Endothelial cell (in vitro differentiated cells): ENCODE measurements at places on chromosomes 5 and 9. TPM values are rescaled to one million over a fixed set of nuclear protein-coding genes. Genes with fewer than 3 reads are reported as not detected.
A peak's percentile ranks its signal among the peaks of the same experiment; 100 is the strongest.

The LCN10 gene
- not detected for total RNA-seq

The NTRK2 gene
- total RNA-seq: not detected

The PCDHGA1 gene
- total RNA-seq: 1.4 TPM

The ADCY2 gene
- 1.5 TPM for total RNA-seq

The SLC36A1 gene
- 4.8 TPM for total RNA-seq

The OTULINL gene
- total RNA-seq: 5.8 TPM

The MINAR2 gene
- not detected for total RNA-seq

The TIMD4 gene
- not detected for total RNA-seq

The ZNF366 gene
- 23.3 TPM for total RNA-seq

The GARIN3 gene
- not detected for total RNA-seq

The CCL28 gene
- total RNA-seq: 0.46 TPM

- H3K27ac ChIP-seq: no peak overlapping the region
- no peak overlapping the region for H3K4me3 ChIP-seq
- no peak for DNase-seq
- H3K4me1 ChIP-seq: peaks cover 3% of the 10 kb centered on the region
- no peaks in the 10 kb centered on the region for H3K36me3 ChIP-seq
Measured at GRCh38 chr9:87029905-87030304, 82.6 kb upstream of the GAS1 start.

- H3K36me3 ChIP-seq: no peaks in the 10 kb centered on the region
- H3K27ac ChIP-seq: no peak overlapping the region
- no peak overlapping the region for H3K4me3 ChIP-seq
- peaks cover 4% of the 10 kb centered on the region for H3K27me3 ChIP-seq
- DNase-seq: no peak
Measured at GRCh38 chr9:134970719-134971118, 53.0 kb upstream of the FCN1 start.

DNA sequence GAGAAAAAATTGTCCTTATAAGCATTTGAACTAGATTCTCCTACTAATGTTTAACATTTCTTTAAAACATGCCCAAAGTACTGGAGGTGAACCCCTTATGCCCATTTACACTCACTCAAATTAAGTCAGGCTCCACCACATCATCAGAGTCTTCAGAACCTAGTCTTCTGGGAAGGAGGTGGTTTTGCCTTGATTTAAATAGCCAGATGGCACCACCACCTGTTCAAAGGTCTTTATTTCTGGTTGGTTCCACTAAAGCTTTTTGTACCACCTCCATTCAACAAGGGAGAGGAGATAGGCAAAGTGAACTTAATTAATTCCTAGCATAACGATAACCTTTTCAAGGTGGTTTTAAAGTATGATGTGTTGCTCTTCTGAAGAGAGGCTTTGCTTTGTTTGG is 189.5 kb downstream of the SLF1 start:
- no peak for DNase-seq
- H3K4me1 ChIP-seq: no peaks in the 10 kb centered on the region
- H3K27ac ChIP-seq: no peak overlapping the region

DNA sequence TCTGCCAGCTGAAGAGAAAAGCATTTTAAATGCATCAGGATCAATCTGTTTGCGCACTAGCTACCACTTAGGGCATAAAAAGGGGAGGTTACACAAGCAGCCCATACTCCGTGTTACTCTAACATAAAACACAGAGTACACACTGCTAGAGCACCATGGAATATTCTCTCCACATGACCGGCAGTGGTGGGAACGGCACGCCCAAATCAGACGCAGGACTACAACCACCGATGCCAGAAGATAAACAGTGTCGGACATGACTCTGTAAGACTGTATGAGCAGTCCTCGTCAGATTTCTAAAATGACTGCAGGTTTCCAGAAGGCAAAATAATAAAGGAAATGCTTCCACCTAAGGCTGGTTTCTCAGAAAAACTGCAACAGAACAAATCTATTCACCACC is 40.0 kb downstream of the CDK5RAP2 start:
- H3K27ac ChIP-seq: no peak overlapping the region
- no peak for DNase-seq
- H3K27me3 ChIP-seq: no peaks in the 10 kb centered on the region
- H3K36me3 ChIP-seq: peaks cover 19% of the 10 kb centered on the region
- peaks cover 36% of the 10 kb centered on the region for H3K4me1 ChIP-seq
- H3K4me3 ChIP-seq: no peak overlapping the region

DNA sequence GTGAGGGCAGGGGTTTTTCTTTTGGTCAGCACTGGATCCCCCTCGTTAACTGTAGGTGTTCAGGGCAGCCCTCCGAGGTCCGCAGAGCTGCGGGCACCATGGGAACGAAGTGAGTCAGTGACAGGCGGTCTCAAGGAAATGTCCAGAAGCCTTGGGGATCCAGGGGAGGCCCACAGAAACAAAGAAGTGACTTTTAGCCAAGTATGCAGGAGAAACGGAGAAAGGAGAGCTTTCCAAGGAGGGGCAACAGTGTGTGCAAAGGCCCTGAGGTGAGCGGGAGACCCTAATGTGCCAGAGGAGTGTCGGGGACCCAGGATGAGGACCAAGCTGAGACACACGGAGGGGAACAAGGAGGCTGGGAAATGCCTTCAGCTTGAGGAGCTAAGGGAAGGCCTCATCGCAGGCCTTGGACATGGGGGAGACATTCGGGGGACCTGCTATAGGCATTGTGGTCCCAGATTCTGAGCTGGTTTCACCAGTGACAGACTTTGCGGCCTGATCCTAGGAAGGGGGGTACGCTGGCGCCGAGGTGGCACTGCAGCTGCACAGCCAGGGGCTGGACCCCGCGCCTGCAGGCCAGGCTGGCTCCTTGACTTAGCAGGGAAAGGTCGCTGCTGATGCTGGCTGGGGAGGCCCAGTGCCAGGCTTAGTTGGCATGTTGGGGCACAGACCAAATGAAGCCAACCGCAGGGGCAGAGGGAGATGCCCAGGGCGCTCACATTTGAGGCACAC is 3.3 kb downstream of the LTC4S start:
- DNase-seq: no peak
- peaks cover 23% of the 10 kb centered on the region for H3K27me3 ChIP-seq
- peaks cover 7% of the 10 kb centered on the region for H3K4me1 ChIP-seq
- peak overlapping the region; percentile 82 for H3K4me3 ChIP-seq
- H3K27ac ChIP-seq: no peak overlapping the region

GRCh38 chr9:85702726-85703289 is 38.9 kb downstream of the AGTPBP1 start:
- H3K27me3 ChIP-seq: no peaks in the 10 kb centered on the region
- no peaks in the 10 kb centered on the region for H3K36me3 ChIP-seq
- no peak overlapping the region for H3K4me3 ChIP-seq
- no peak for DNase-seq

GRCh38 chr9:108919517-108919916 is 14.4 kb downstream of the ELP1 start:
- H3K36me3 ChIP-seq: peaks cover 16% of the 10 kb centered on the region
- no peaks in the 10 kb centered on the region for H3K4me1 ChIP-seq
- no peaks in the 10 kb centered on the region for H3K27me3 ChIP-seq
- H3K27ac ChIP-seq: no peak overlapping the region
- DNase-seq: no peak

DNA sequence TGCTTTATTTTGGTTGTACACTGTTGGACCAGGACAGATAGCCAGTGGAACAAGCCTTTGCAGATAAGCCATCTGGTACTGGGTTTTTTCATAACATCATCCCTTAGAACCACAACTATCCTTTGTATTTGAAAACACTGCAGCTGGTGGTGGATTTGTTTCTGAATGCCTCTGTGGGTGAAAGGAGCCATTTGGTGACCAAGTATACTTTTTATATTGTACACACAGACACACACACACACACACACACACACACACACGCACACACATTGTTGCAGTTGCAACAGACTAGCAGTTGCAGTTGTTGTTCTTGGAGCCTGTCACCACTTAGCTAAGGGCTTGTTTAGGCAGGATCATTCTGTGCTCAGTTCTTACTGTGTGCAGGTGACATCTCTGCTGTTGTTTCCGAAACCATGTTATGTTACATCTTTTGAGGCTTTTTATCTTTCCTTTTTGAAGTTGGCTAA is 22.9 kb upstream of the CAVIN4 start:
- no peak for DNase-seq
- H3K4me1 ChIP-seq: peaks cover 11% of the 10 kb centered on the region

DNA sequence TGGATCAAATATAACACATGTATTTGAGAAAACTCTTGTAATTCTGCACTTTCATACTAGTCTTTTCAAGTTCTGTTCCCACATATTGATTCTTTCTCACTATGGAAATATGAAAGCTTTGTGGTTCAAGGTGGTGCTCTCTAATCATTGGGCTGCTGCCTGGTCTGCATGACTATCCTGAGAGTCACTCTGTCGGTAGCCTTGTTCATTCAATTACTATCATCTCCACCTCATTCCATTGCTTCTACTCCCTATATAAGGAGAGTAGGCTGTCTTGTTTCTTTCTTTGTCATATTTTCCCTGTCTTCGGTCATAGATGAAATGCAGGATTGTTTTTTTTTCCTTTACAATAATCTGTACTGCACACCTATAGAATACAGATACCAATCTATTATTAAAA is 341.4 kb upstream of the ACTBL2 start:
- H3K36me3 ChIP-seq: no peaks in the 10 kb centered on the region
- DNase-seq: no peak
- no peaks in the 10 kb centered on the region for H3K27me3 ChIP-seq
- H3K4me3 ChIP-seq: no peak overlapping the region

GRCh38 chr5:38622723-38623129 is 66.3 kb upstream of the LIFR start:
- H3K27me3 ChIP-seq: no peaks in the 10 kb centered on the region
- H3K36me3 ChIP-seq: no peaks in the 10 kb centered on the region
- peaks cover 7% of the 10 kb centered on the region for H3K4me1 ChIP-seq
- H3K27ac ChIP-seq: no peak overlapping the region
- DNase-seq: no peak
- H3K4me3 ChIP-seq: no peak overlapping the region

GRCh38 chr9:16718952-16719351 is 151.5 kb downstream of the BNC2 start:
- H3K27me3 ChIP-seq: no peaks in the 10 kb centered on the region
- no peaks in the 10 kb centered on the region for H3K36me3 ChIP-seq
- peaks cover 6% of the 10 kb centered on the region for H3K4me1 ChIP-seq
- DNase-seq: no peak

DNA sequence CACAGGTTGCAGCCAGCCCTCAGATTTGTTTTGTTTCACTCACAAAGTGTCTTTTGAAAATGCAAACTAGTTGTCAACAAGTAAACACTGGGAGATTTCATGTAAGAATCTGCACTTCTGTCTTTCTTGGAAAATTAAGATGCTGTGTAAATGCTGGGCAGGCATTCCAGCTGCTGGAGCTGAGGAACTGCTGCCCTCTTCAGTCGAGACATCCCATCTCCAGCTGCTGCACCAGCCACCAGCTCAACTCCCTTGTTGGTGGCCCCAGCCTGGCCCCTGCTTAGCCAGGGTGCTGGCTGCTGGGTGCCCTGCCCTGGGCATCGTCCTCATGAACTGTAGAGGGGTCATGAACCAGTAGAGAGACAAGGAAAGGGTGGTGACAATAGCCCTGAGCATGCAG is 33.1 kb upstream of the AFAP1L1 start:
- no peaks in the 10 kb centered on the region for H3K36me3 ChIP-seq
- H3K4me1 ChIP-seq: peaks cover 36% of the 10 kb centered on the region
- no peak for DNase-seq
- no peaks in the 10 kb centered on the region for H3K27me3 ChIP-seq

DNA sequence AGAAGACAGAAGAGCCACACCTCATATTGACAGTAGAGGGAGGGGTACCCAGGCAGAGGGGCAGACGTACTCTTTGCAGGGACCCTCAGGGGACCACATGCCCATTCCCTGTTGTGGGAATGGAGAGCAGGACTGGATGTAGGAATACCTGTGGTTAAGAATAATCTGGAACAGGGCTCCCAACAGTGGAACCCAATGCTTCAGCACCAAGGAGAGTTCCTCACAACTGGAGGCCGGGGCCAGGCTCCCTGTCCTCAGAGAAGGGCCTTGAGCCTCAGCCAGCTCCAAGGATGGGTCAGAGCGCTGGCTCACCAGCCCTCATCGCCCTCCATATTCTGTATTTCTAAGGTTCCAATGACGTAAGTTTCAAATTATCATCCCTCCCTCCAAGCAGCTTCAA is 7.4 kb upstream of the SHC3 start:
- DNase-seq: peak; percentile 49
- no peak overlapping the region for H3K4me3 ChIP-seq
- H3K36me3 ChIP-seq: peaks cover 3% of the 10 kb centered on the region
- H3K27ac ChIP-seq: no peak overlapping the region
- no peaks in the 10 kb centered on the region for H3K27me3 ChIP-seq
- H3K4me1 ChIP-seq: peaks cover 10% of the 10 kb centered on the region

DNA sequence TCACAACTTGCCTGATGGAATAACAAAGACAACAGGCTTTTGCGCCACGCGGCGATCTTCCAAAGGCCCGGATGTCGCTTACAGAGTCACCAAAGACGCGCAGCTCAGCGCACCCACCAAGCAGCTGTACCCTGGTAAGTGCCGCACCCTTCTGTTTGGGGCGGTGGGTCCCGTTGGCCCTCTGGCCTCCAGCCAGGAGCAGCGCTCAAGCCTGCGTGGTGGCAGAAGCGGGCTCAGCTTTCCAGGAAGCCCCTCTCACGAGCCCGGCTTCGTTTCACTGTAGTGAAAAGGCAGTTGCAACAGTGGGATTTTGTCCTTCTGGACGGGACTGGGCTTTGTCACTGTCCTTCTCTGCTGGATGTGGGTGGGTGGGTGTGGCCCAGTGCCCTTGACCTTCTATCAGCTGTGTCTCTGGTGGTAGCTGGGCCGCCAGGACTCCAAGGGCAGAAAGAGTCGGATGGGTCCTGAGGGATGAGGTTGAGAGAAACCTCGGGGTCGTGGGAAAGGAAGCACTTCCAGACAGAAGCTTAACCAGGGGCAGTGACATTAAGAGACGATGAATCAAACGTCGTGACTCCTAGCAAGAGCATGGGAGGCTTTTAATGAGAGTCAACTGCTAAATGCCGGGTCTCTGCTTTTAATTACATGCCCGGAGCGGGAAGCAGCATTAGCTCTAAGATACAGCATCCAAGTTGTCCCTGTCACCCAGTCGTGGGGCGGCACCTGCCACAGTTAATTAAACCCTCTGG is 49.5 kb downstream of the COL5A1 start:
- no peak overlapping the region for H3K4me3 ChIP-seq
- no peaks in the 10 kb centered on the region for H3K36me3 ChIP-seq
- no peak for DNase-seq
- no peak overlapping the region for H3K27ac ChIP-seq
- H3K4me1 ChIP-seq: peaks cover 3% of the 10 kb centered on the region

DNA sequence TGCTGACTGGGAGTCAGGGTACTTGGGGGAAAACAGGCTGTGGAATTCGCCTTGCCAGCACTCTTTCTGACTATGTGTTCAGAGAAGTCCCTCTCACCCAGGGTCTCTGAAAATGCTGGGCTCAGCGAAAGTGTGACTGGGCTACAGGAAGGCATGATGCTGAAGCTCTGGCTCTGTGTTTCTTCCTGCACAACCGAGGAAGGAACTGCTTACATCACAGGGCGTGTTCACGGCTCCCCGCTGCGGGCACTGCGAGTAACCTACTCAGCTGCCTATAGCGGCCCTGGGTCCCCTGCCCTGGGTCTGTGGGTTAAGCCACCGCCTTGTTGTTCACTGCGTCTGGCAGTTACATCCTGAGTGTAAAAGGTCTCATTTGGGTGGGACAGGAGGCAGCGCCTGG is 222.4 kb upstream of the IRX4 start:
- no peaks in the 10 kb centered on the region for H3K27me3 ChIP-seq
- no peak overlapping the region for H3K27ac ChIP-seq
- H3K4me3 ChIP-seq: no peak overlapping the region
- DNase-seq: no peak
- no peaks in the 10 kb centered on the region for H3K36me3 ChIP-seq
- H3K4me1 ChIP-seq: no peaks in the 10 kb centered on the region
